ENCODE measurements at places on chromosomes 6 and 20.

GRCh38 chr6:136771306-136771705, 21.0 kb downstream of the MAP3K5 start:
- no peak for DNase-seq

GRCh38 chr6:7974565-7974937, 64.0 kb upstream of the TXNDC5 start:
- no peak for DNase-seq

GRCh38 chr6:135673501-135674309, 176.2 kb upstream of the AHI1 start:
- no peak for DNase-seq

GRCh38 chr6:3648724-3649123, 102.8 kb downstream of the PXDC1 start:
- DNase-seq, result no peak

DNA sequence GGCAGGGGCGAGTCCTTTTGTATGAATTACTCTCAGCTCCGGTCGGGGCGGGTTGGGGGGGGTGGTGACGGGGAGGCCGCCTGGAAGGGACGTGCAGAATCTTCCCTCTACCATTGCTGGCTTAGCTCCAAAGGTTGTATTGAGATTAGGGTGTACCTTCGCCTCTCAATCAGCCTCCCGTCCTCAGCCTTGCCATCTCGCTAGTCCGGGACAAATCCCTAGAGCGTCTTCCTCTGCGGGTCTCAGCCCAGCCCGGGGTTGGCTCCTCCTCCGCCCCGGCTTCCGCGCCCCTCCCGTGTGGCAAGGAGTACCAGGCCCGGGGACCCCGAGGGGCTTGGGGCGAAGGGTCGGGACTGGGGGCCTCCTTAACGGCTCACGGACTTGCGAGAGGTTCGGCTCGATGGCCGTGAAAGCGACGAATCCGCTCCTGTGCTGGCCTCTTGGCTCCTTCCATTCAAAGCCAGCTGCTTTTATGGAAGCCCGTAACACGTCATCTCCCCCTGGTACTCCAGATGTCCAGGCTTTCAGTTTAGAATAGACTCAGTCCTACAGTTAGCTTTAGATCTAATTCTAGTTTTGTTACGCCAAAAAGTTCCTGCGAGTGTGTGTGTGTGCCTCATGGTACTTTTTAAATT, 636 bp upstream of the EEF1A1 start:
- peak; percentile 80 for DNase-seq

DNA sequence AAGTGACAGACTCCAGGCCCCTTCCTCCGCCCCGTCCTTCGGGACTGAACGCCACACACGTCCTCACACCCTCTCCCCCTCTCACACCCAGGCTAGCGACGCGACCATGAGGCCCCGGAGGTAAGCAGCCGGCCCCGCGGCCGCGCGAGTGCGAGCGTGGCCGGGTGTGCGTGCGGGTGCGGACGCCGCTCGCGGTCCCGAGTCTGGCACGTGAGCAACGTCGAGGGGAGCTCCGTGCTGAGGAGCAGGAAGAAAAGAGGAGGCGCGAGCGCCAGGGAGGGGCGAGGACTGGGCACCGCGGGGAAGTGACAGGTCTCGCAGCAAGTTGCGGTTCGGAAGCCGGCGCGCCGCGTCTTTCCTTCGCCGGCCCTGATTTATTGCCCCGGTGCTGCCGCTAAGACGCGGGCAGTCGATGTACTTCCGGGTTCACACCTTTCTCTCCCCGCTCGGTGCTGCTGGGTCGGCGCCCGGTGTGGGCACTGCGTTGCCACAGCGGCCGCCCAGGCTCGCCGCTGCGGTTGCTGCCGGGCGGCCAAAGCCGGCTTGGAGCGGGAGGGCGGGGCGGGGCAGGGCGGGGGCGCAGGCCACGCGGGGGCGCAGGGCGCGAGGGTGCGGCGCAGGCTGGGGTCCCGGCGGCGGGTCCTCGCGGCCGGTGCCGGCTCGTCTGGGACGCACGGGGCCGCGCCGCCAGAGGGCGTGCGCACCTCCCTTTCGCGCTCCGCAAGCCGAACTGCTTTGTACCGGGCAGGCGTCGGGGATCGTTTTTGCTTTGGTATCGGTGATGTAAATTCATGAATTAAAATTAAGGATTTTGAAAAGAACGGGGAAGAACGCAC, 15.8 kb upstream of the LIN28B start:
- peak; percentile 56 for DNase-seq

- DNase-seq, result no peak
Measured at GRCh38 chr6:21138336-21139069, 455.0 kb upstream of the SOX4 start.

DNA sequence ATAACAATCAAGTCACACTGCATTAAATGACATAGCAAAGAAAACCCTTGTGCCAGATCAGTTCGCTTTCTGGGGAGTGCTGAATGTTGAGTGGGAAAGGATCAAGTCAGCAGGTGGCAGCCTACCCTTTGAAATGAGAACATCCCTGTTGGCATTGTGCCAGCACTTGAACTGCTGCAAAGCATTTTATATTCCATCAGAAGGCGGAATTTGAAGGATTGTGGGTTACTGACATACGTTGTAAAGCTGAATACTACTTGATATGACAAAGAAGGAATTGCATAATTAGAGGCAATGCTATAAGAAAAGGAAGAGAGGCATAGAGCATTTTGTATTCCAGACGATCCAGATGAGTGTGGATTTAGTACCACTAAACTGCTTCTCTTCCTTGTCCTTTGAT, 26.5 kb downstream of the BCKDHB start:
- peak; percentile 6 for DNase-seq

- no peak for DNase-seq
Measured at GRCh38 chr6:89208551-89208950, 8.6 kb downstream of the GABRR1 start.

DNA sequence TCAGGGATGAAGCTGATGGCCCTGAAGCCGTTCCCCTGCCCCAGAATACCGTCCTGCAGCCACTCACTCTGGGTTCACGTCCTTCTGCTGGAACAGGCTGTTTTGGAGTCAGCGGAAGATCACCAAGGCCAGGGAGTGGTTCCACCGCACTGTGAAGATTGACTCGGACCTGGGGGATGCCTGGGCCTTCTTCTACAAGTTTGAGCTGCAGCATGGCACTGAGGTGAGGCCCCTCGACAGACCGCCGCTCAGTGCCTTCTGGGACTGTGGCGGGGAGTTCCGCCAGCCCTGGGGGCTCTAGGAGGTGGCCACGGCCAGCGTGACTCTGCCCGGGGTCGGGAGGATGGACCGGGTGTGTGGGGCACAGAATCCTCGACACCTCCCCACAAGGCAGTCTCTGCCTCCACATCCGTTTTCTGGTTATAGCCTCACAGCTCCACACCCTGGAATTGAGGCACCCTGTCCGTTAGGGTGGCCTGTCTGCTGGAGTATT, 4.1 kb upstream of the C20orf204 start:
- no peak for DNase-seq

DNA sequence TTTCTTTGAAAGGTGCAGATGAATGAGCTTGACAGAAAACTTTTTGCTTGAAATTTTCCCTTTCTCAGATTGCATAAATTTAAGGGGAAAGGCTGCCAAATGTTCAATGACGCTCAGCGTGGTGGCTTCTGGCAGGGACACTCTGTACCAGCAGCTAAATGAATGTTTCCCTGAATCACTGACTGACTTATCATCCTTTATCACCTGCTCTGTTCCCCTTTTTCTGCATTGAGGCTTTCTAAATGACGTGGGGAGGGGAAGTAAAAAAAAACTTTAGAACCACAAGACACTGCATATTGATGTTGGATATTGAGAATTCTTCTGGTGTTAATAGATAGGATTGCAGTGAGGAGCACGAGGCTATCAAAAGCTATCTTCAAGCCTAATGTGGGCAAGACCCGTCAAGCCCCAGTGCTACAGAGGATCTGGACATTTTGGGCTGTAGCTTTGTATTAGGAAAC, 46.9 kb upstream of the ENPP5 start:
- peak; percentile 27 for DNase-seq

DNA sequence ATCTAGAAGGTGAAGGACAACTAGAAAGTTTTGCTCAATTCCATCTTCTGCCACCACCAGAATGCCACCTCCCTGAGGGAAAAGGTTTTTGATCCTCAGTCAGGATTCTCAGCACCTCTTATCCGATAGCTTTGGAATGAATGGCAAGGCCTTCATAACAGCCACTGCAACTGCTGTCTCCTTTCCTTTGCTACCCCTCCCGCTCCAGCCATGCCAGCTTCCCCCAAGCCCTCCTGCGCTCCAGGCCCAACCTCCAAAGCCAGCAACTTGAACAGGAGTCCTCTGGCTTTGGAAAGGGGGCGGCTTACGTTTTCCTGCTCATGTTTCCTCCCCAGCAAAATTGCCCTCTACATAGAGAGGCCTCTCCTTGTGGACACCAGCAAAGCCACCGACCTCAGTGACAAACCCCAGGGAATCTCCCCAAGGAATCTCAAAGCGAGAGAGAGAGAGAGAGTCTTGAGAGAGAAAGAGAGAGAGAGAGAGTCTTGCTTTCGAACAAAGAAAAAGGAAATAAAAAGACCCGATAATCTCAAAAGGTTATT, 420 bp upstream of the BTN2A1 start:
- no peak for DNase-seq

- DNase-seq, result no peak
Measured at GRCh38 chr20:59657459-59658046, 53.2 kb downstream of the PHACTR3 start.

DNA sequence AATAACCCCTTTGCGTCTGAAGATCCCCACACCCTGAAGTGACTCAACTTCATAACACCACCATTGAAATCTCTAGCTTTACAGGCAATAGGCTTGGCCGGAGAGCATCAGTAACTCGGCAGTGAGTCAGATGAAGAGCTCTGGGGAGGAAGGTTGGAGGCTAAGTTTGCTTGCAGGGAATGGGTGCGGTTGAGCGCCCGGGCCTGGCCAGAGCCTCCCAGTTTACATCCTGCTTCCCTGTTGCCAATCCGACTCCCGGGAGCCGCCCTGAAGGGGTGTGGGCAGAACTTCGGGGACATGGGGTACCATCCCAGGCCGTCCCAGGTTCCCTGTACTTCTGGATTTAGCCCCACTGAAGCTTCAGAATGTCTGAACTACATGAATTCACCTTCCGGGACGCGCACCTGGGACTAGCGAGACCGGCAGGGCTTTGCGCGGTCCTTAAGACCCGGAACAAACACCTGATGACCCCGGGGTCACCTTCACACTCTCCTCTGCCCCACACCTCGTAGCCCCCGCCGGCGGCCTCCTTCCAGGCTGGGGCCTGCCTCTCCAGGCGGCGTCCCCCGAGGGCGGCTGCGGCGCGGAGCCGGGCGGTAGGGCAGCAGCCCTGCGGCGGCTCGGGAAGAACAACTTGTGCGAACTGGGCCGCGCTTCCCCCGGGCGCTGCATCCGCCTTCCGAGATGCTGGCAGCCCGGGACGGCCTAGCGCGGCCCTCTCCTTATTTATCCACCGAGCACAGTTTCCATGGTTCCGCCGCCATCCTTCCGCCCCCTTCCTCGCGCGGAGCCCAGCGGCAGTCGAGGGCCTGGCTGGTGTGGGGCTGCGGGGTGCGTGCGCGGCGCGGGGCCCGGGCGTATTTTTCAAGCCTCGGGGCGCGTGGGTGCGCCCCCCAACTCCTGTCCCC, 56.6 kb upstream of the RREB1 start:
- peak; percentile 45 for DNase-seq

DNA sequence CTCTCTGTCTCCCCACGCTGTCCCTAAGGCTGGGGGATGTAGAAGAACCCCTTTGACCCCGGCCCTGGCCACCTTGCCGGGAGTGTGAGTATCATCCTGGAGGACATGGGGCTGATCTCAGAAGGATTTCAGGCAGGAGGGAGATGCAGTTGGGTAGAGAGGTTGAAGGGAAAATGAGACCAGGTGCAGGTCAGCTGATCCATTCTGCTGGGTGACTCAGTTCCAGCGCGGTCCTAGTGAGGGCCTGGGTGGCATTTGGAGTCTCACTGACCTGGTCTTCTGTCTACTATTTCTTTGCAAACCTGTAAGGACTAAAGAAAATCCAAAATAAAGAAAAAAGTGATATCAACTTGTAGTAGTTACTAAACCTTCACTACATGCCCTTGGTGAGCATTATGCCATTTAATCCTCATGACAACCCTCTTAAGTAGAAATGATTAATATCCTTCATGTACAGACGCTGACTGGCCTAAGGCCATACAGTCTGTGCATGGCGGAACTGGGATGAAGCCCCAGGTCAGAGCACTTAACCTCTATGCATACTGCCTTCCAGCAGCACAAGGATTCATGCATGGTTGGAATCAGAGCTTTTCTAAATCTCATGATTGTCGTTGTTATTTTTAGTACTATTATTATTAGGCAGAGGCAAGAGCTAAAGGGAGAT, 106.3 kb downstream of the ZDHHC14 start:
- DNase-seq, result no peak

DNA sequence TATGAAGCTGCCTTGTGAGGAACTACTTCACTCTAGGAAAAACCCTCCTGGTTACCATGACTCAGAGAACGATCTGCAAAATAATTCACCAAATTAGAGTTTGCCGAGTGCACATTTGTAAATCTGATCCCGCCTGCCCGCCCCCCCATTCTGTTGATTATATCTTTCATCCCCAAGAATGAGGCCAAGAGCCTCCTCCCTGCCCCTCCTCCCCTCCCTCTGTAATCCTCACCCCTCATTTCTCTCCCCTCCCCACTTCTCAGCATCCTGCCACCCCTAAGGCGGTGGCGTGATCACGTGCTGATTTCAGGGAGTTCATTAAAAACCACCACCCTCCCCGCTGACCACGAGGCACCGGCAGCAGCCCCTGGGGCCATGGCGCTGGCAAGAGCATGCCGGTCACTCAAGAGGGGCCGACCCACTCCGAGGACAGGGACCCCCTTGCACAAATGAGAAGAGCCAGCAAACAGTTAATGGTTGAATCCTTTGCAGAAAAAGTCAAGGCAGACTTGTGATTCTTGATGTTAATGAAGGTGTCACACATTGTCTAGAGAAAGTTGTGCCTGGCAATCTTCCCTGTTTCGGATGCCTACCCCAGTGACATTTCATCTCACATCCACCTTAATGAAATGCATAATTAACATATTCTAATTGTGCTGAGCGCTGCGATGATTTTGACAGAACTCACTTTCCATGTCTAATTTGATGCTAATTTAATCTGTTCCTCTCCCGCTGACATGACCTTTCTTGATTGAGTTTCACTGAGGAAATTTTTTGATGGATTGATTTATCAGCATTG, 247.9 kb downstream of the ZNF217 start:
- no peak for DNase-seq

GRCh38 chr6:144999127-144999526, 714.0 kb downstream of the UTRN start:
- DNase-seq, result no peak

GRCh38 chr6:129996387-129996786, 22.0 kb upstream of the L3MBTL3 start:
- no peak for DNase-seq

- no peak for DNase-seq
Measured at GRCh38 chr6:135651964-135652755, 154.6 kb upstream of the AHI1 start.

GRCh38 chr20:41499064-41499463, 119.1 kb downstream of the CHD6 start:
- no peak for DNase-seq

GRCh38 chr6:168265827-168266815, 53.5 kb downstream of the DACT2 start:
- DNase-seq, result no peak

- no peak for DNase-seq
Measured at GRCh38 chr6:97656706-97657350, 373.8 kb upstream of the MMS22L start.
